ENCODE measurements at places on chromosomes 1 and 21.

- no peak for DNase-seq
Observed at GRCh38 chr1:228872080-228872479, 136.8 kb downstream of the RHOU start.

DNA sequence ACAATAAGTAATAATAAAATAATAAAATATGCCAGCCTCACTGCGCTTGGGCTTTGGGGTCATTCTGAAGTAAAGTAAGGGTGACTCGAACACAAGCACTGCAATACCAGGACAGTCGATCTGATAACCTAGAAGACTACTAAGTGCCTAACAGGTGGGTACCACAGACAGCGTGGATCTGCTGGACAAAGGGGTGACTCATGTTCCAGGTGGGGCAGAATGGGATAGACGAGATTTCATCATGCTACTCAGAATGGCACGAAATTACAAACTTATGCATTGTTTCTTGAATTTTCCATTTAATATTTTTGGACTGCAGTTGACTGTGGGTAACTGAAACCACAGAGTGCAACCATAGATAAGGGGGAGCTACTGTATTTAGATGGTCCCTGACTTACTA lies 221.1 kb upstream of the GREM2 start:
- DNase-seq: no peak

DNA sequence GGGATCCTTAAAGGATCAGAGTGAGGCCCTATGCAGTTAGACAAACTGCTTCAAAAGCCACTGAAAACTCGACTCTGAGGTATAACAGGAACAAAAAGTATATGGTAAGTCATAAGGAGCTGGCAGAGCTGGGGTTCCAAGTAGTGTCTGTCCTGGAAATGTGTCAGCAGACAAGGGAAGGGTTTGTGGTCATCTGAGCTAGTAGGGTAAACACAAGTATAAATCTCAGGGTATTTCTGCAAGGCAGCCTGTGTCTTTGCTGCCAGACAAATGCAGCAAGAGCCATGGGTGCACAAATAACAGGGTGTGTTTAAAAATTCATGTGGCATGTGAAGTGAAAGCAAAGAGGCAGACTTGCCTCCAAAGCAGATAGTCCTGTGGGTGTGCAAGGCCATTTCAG lies 759.0 kb upstream of the ADAMTS5 start:
- DNase-seq: no peak

GRCh38 chr1:11845641-11846335 lies 1.8 kb downstream of the NPPA start:
- no peak for DNase-seq
